ENCODE measurements at places on chromosomes 12 and 14. TPM values are rescaled to one million over a fixed set of nuclear protein-coding genes. Genes with fewer than 3 reads are reported as not detected.

GRCh38 chr12:124998705-124999104 is 5.3 kb downstream of the BRI3BP start:
- no peak overlapping the region for H3K4me3 ChIP-seq
- no peaks in the 10 kb centered on the region for H3K27me3 ChIP-seq
- no peak overlapping the region for H3K27ac ChIP-seq
- H3K4me1 ChIP-seq: peaks cover 14% of the 10 kb centered on the region

DNA sequence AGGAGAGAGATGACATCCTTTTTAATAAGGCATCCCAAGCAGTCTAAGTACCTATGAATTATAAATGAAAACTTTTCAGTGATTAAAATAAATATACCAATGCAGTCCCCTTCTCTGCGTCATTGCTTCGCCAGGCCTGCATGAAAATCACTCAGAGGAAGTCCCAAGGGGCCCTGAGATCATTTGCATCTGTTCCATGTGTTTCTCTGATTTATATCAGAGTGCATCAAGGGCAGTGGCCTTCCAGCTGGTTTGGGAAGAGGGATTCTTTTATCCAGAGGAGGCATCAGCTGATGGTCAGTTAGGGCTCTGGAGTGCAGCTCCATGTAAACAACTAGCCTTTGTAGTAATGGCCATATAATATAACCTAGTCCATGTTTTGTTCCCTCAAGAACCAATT is 210.1 kb downstream of the RGS6 start:
- H3K4me3 ChIP-seq: no peak overlapping the region
- no peak for DNase-seq
- H3K4me1 ChIP-seq: no peaks in the 10 kb centered on the region
- no peaks in the 10 kb centered on the region for H3K36me3 ChIP-seq
- no peak overlapping the region for H3K27ac ChIP-seq
- H3K27me3 ChIP-seq: peaks cover 19% of the 10 kb centered on the region

DNA sequence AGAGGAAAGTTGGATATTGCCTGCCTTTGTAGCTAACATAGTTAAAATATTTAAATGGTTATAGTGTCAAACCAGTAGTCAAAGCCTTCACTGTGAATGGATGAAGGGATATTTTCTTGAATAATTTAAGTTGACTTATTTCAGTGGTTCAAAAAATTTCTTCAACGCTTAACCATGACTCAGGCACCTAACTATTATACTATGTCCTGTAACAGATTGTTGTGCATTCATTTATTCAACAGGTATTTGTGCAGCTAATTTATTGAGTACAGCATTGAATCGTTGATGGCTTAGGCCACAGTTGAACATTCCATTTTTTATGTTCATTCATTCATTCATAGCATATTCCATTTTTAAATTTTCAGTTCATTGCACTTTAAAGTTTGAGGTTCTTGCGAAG is 9.2 kb downstream of the HIF1A start:
- peak overlapping the region; percentile 97 for H3K4me3 ChIP-seq
- H3K36me3 ChIP-seq: peaks cover 23% of the 10 kb centered on the region
- peaks cover 89% of the 10 kb centered on the region for H3K4me1 ChIP-seq
- no peaks in the 10 kb centered on the region for H3K27me3 ChIP-seq
- DNase-seq: no peak
- peak overlapping the region; percentile 88 for H3K27ac ChIP-seq

GRCh38 chr14:58298477-58299400 is at the start of gene ARID4A:
ARID4A (plus strand) TSS chr14:58298555; CDS start chr14:58299855, 1,300 bp downstream.
- DNase-seq: peak; percentile 82
- peak within 1 kb of the TSS; percentile 74 for H3K27ac ChIP-seq
- no peaks in the 10 kb centered on the region for H3K27me3 ChIP-seq
- H3K4me1 ChIP-seq: peaks cover 36% of the 10 kb centered on the region
- peak within 1 kb of the TSS; percentile 100 for H3K4me3 ChIP-seq
- peaks cover 23% of the 10 kb centered on the region for H3K36me3 ChIP-seq

GRCh38 chr14:82029038-82029437 is 495.4 kb upstream of the SEL1L start:
- H3K4me1 ChIP-seq: no peaks in the 10 kb centered on the region
- no peaks in the 10 kb centered on the region for H3K27me3 ChIP-seq
- peaks cover 3% of the 10 kb centered on the region for H3K36me3 ChIP-seq
- H3K27ac ChIP-seq: no peak overlapping the region
- DNase-seq: no peak

DNA sequence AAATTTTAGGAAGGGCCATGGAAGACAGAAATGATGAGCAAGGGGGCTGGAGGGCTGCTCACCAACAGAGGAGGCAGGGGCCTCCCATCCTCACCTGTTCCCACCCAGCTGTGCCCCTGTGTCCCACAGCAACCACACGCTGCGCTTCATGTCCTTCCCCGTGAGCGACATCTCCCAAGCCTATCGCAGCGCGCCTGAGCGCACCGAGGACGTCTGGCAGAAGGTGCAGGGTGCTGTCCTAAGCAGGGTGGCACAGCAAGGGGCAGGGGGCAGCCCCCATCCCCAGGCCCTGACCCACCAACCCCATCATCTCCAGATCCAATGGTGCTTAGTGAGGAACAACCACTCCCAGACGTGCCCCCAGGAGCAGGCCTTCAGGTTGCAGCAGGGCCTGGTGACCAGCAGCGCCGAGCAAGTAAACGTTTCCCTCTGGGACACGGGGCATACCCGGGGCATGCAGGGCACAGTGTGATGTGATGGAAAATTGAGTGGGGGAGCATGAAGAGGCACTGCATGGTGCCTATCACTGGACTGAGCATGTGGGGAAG is 8.1 kb downstream of the CARMIL3 start:
- no peak for DNase-seq
- no peaks in the 10 kb centered on the region for H3K4me1 ChIP-seq
- no peaks in the 10 kb centered on the region for H3K27me3 ChIP-seq
- no peak overlapping the region for H3K27ac ChIP-seq
- H3K36me3 ChIP-seq: no peaks in the 10 kb centered on the region
- H3K4me3 ChIP-seq: no peak overlapping the region

- no peaks in the 10 kb centered on the region for H3K27me3 ChIP-seq
- peak overlapping the region; percentile 65 for H3K4me3 ChIP-seq
- peaks cover 1% of the 10 kb centered on the region for H3K36me3 ChIP-seq
- DNase-seq: peak; percentile 61
- H3K27ac ChIP-seq: peak overlapping the region; percentile 68
- H3K4me1 ChIP-seq: peaks cover 53% of the 10 kb centered on the region
Measured at GRCh38 chr12:12807970-12808702, 5.0 kb upstream of the DDX47 start.

- no peak overlapping the region for H3K4me3 ChIP-seq
- H3K27me3 ChIP-seq: no peaks in the 10 kb centered on the region
- no peak for DNase-seq
Measured at GRCh38 chr12:91704446-91704845, 441.2 kb downstream of the BTG1 start.

DNA sequence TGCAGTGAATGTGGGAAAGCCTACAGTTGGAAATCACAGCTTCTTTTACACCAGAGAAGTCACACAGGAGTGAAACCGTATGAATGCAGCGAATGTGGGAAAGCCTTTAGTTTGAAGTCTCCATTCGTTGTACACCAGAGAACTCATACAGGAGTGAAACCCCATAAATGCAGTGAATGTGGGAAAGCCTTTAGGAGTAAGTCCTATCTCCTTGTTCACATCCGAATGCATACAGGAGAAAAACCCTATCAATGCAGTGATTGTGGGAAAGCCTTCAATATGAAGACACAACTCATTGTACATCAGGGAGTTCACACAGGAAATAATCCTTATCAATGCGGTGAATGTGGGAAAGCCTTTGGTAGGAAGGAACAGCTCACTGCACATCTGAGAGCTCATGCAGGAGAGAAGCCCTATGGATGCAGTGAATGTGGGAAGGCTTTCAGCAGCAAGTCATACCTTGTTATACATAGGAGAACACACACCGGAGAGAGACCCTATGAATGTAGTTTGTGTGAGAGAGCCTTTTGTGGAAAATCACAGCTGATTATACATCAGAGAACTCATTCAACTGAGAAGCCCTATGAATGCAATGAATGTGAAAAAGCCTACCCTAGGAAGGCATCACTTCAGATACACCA is 24.6 kb downstream of the ZNF26 start:
- DNase-seq: no peak
- peaks cover 53% of the 10 kb centered on the region for H3K36me3 ChIP-seq
- no peak overlapping the region for H3K27ac ChIP-seq
- no peak overlapping the region for H3K4me3 ChIP-seq
- H3K27me3 ChIP-seq: no peaks in the 10 kb centered on the region

GRCh38 chr12:1044199-1044598 is 53.2 kb downstream of the ERC1 start:
- no peak for DNase-seq
- H3K27ac ChIP-seq: no peak overlapping the region
- no peaks in the 10 kb centered on the region for H3K36me3 ChIP-seq
- H3K4me3 ChIP-seq: no peak overlapping the region

- no peak overlapping the region for H3K4me3 ChIP-seq
- H3K4me1 ChIP-seq: no peaks in the 10 kb centered on the region
- peak overlapping the region; percentile 40 for H3K27ac ChIP-seq
Measured at GRCh38 chr12:5083955-5084849, 40.5 kb downstream of the KCNA5 start.

TBX3 gene
- total RNA-seq: not detected

TAS2R31 gene
- 1.9 TPM for total RNA-seq

RNASE7 gene
- not detected for total RNA-seq

CCDC175 gene
- total RNA-seq: not detected

SLC5A8 gene
- not detected for total RNA-seq

DNAI7 gene
- total RNA-seq: not detected
